Activated CD8-positive, alpha-beta memory T cell treated with anti-CD3 and anti-CD28 coated beads for 24 hours (primary cell): ENCODE measurements at places on chromosomes 7 and 10.

- no peak for DNase-seq
Observed at GRCh38 chr10:17561111-17561510, 56.1 kb downstream of the HACD1 start.

DNA sequence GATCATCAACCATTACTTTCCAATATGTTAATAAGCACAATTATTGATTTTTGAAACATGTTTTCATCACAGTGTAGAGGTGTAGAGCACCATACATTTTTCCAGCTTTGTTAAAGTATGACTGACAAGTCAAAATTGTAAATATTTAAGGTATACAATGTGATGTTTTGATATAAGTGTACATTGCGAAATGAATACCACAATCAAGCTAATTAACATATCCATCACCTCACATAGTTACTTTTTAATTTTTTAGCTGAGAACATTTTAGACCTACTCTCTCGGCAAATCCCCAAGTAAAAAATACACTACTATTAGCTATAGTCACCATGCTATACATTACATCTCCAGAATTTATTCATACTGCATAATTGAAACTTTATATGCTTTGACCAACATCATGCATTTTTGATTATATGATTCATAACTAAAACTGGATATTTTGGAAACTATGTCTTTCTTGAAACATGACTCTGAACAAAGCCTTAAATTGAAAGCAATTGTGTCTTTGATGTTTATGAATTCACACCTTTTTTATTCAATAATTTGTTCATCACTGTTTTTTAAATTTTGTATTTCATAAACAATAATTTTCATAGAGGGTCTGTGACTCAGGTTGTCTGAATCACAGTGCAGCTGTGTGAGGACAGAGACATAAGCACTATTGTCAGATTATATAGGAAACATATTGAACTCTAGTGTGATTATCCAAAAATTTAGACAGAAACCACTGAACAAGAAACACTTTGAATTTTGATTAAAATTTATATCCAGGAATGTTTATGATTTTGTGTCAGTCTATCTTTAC lies 486.1 kb downstream of the SEMA3D start:
- no peak for DNase-seq

DNA sequence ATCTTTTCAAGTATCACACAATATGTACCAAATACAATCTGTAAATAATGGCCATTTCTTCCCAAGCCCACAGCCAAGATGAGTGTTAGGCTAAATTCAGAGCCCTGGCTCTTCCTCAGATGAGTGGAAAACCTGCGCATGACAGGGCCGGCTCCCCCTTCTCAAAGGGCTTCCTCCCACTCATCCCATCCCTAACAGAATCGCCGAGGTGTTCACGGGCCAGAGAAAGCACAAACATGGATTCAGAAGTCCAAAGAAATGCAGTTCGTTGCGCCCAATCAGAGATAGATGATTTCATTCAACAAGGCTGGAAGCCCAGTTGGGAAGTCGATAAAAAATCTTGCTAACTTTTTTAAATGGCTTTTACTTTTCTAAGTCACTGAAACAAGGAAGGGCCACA lies 121.8 kb downstream of the UBE2H start:
- DNase-seq: no peak

GRCh38 chr7:18505870-18506460 lies 10.4 kb downstream of the HDAC9 start:
- no peak for DNase-seq

- DNase-seq: no peak
Observed at GRCh38 chr7:28061824-28062196, 118.8 kb downstream of the JAZF1 start.

DNA sequence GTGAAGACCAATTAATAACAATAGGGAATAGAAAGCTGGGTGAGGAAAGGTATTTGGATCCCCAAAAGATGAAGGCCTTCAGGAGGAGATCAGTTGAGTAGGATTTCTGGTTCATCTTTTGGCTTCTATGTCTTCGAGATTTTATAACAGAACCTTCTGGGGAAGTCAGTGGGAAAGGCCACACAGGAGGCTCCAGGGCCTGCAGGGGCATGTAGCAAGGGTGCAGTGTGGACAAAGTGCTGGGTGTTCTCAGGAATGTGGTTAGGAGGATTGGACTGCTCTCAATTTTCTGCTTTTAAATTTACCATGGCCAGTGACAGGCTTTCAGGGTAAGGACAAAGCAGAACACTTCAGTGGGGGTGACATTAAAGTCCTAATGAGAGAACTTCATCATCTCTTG lies 378.0 kb downstream of the CCSER2 start:
- no peak for DNase-seq

DNA sequence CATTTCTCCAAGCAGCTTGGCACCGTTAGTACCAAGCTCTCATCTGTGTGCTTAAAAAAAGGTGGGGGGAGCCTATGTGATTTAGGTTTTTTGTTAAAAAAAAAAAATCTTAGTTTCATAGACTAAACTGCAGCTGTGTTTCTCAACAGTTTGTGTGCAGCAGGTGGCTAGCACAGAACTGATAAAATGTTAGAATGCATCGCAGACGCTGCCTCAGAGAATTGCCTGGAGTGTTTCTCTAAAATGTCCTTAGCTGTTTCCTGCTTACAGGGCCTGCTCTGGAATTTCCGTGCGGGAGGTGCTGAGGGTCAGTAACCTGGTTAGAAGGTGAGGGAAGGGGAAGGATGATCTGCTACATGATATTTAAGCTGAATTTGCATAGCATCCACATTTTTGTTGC lies 268.9 kb downstream of the PLXDC2 start:
- DNase-seq: no peak

DNA sequence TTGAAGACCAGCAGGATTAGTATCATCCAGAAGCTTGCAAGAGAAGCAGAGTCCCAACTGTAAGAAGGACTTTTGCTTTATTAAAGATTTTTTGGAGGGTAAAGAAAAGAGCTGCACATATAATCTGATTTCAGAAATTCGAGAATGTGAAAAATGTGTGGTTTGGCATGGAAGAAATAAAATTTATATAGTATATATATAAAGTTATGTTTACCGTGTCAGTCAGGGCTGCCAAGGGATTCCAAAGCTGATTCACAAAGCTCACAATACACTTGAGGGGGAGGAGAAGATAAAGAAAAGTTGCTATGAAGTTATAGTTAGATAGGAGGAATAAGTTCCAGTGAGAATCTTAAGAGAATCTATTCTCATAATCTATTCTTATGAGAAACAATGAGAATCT lies 231.8 kb upstream of the CACNA2D1 start:
- no peak for DNase-seq

GRCh38 chr7:140672382-140673062 lies at the start of gene ADCK2:
Gene ADCK2, plus strand, starts transcription at chr7:140672945. Its CDS starts 386 bp downstream, at chr7:140673331.
- DNase-seq: no peak

- DNase-seq: no peak
Observed at GRCh38 chr10:71067098-71067740, 145.2 kb upstream of the UNC5B start.

GRCh38 chr10:87734987-87735827 lies 75.5 kb downstream of the PAPSS2 start:
- no peak for DNase-seq

- DNase-seq: no peak
Observed at GRCh38 chr10:28246023-28246422, 56.8 kb downstream of the MPP7 start.

DNA sequence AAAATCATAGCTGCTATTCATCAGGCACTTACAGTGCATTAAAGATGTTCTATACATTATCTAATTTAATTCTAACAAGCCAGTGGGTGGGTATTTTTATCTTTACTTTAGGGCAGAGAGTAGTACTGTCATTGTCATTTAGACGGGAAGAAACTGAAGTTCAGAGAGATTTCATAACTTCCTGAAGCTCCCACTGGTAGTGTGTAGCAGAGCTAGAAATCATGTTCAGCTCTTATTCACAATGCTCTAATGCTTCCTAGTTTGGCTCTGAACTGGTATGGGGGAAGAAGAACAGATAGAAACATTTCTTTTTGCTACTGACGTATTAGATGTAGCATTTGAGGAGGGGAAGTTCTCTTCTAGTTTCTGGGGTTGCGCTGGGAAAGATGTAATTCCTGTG lies 116.7 kb downstream of the CYP26A1 start:
- no peak for DNase-seq

DNA sequence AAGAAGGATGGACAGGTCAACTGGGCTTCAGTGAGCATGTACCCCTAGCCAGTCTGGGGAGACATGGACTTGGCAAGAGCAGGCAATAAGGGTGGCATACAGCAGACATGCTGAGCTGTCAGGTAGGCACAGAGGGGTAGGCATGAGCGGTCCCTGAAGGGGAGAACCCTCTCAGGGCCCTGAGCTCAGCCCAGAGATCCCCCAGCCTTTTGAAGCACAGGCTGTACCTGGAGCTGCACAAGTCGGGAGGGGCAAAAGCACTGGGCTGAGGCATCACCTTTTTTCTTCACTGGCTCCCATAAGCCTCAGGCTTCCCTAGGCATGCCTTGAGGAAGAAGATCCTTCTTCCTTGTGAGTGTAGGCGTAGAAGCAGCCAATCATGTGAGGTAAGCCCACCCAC lies 42.3 kb downstream of the ZNF727 start:
- no peak for DNase-seq

DNA sequence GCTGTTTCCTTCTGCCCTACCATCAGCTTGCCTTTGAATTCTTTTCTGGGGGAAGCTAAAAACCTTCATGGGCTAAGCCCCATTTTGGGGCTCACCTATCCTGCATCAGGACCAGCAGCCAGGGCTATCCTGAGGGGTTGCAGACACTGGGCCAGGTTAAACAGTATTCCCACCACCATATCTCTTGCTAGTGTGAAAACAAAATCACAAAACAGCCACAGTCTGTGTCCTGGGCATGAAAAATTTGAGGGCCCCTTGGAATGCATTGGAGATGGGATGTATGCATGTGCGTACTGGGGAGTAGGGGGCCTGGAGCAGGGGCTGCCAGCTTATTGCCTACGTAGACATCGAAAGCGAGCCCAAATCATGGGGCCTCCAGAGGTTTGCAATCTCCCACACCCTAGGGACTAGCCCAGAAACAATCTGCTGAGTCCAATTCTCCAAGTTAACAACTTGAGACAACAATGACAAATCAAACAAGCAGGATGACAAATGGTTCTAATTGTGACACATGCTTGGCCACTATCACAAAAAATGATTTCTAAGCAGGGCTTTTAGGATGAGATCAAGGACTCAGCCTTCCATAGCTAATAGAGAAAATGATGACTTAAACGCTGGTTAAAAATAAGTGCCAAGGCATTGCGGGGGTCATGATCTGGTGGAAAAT lies 557.1 kb downstream of the KCNMA1 start:
- DNase-seq: no peak

DNA sequence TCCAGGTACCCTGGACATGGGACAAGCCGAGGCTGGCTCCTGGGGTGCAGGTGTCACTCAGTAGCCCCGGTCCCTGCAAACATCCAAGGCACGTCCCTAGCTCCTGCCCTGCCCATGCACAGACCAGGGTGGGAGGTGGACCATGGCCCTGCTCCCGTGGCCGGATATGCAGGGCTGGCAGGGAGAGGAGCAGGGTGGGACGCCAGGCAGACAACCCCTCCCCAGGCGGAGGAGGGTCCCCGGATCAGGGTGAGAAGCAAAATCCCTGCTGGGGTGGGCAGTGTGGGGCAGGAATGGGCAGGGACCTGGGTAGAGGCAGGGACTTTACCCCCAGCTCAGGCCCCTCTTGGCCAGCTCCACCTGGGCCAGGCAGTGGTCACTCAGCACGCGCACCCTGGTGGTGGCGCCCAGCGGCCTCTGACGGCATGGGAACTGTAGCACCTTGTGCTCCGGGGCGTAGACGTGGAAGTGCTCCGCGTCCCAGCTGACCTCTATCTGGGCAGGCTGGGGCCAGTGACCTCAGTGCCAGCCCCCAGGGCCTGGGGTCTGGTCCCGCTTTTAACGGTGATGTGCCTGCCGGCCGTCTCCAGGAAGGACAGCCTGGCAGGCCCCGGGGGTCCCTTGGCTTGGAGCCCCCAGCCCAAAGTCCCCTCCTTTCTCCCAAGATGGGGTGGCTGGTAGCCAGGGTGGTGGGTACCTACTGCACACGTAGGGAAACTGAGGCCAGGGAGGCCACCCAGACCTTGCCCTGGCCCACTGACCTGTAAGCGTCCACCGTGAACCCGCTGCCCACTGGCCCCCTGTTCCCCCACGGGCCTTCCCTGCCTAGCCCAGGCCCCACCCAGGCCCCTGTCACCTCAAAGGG lies 1.2 kb downstream of the GRIFIN start:
- DNase-seq: no peak

DNA sequence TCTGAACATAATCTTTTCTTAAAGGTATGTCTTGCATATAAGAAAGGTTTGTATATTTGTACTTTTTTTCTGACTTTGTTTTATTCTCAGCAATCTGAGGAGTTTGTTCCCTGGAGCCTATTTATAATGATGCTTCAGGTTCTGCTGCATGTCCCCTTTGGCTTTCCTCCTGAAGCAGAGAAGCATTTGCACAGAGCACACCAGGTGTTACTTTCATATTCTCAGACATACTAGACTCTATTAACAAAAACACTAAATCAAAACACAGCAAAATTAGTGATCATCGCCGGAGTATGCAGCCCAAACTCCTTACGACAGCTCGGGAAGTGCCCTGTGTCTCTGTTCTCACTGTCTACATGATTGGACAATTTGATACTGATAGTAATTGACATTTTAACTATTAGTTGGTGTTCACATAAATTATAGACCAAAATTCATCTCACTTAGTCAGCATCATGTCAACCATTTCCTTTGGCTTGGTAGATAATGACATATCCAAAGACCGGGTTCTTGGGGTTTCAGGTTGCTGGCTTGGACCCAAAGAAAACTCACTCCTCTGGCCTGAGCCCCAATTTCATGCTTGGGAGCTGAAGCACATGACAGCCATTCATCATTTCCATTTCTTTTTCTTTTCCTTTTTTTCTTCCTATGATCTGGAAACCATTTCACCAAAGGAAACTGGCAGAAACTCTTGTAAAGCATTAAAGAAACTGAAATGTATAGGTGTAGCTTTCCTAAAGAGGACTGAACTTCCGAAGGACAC lies 400.1 kb upstream of the NRP1 start:
- no peak for DNase-seq

GRCh38 chr10:73992899-73993788 lies 4.8 kb upstream of the VCL start:
- no peak for DNase-seq

DNA sequence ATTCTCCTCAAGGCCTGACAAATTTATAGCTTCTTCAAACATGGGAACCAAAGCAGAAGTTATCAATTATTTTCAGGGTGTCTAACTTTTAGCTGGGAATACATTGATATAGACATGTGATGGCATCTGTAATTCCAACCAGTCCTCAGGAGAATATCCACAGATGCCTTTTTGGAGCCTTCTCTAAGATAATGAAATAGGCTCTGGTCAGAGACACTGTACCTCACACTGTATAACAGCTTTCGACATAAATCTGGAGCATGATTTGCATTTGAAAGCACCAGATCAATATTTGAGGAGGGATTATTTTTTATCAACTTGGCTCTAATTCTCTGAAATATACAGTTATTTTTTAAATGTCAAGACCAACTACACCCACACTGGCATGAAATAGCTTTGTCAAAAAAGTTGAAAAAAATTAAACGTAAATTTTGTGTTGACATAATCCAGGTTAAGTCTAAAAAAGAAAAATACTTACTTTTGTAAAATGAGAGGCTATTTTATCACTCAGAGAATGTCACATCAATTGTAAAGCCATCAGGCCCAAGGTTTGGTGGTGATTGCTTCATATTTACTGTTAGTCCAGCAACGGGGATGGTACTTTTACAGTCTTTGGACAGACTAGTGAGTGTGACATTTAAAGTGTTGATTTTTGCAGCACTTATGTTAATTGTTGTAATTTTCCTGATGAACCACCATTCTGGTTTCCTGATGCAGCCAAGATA lies 177.0 kb upstream of the SP8 start:
- no peak for DNase-seq
